Activated CD8-positive, alpha-beta T cell treated with anti-CD3 and anti-CD28 coated beads, Interleukin-2, amount 10 ng/mL, durations not matched to agents 7 days and 5 days (primary cell): ENCODE measurements at places on chromosomes 1 and 21. TPM values are rescaled to one million over a fixed set of nuclear protein-coding genes. Genes with fewer than 3 reads are reported as not detected.

ALG6 gene
- 25.6 TPM for total RNA-seq

CA6 gene
- 6.4 TPM for total RNA-seq

ETNK2 gene
- total RNA-seq: 0.11 TPM

KCNJ9 gene
- not detected for total RNA-seq

CYB5RL gene
- 13.1 TPM for total RNA-seq

PRR9 gene
- total RNA-seq: not detected

ANGPTL3 gene
- total RNA-seq: not detected

FCRLB gene
- total RNA-seq: 0.97 TPM

CCDC27 gene
- total RNA-seq: not detected

FAM72D gene
- total RNA-seq: 16.9 TPM

SLC30A7 gene
- 30.0 TPM for total RNA-seq

CCDC190 gene
- not detected for total RNA-seq

LRP8 gene
- total RNA-seq: 62.7 TPM

OR6N1 gene
- total RNA-seq: not detected

UBL4B gene
- not detected for total RNA-seq

ADORA3 gene
- 0.18 TPM for total RNA-seq

LAPTM5 gene
- total RNA-seq: 407 TPM

BLACAT1 gene
- total RNA-seq: 0.16 TPM

ERVH48-1 gene
- 0.13 TPM for total RNA-seq

C1orf167 gene
- not detected for total RNA-seq

RYR2 gene
- total RNA-seq: not detected

SCNM1 gene
- 55.9 TPM for total RNA-seq

UTS2 gene
- not detected for total RNA-seq

OR10J1 gene
- total RNA-seq: not detected

LAMB3 gene
- 0.84 TPM for total RNA-seq

LCE1D gene
- not detected for total RNA-seq

RHD gene
- total RNA-seq: not detected

PYHIN1 gene
- 11.5 TPM for total RNA-seq

AMY1B gene
- total RNA-seq: not detected

PROK1 gene
- not detected for total RNA-seq

DYRK1A gene
- total RNA-seq: 83.2 TPM

ARMH1 gene
- 88.4 TPM for total RNA-seq

EDARADD gene
- total RNA-seq: 0.45 TPM

ZMYM4 gene
- total RNA-seq: 29.5 TPM

PLEKHO1 gene
- total RNA-seq: 138 TPM

FH gene
- total RNA-seq: 78.3 TPM

HFM1 gene
- not detected for total RNA-seq
